Prostate gland (tissue), 2 donors: ENCODE measurements at places on chromosomes 5 and 9. TPM values are rescaled to one million over a fixed set of nuclear protein-coding genes. Genes with fewer than 3 reads are reported as not detected.

GRCh38 chr9:5708414-5708813 is 79.5 kb downstream of the RIC1 start:
- no peak overlapping the region for H3K27ac ChIP-seq
- no peaks in the 10 kb centered on the region for H3K36me3 ChIP-seq
- H3K4me3 ChIP-seq, result no peak overlapping the region
- no peaks in the 10 kb centered on the region for H3K27me3 ChIP-seq
- H3K4me1 ChIP-seq, result no peaks in the 10 kb centered on the region
- DNase-seq, result no peak

DNA sequence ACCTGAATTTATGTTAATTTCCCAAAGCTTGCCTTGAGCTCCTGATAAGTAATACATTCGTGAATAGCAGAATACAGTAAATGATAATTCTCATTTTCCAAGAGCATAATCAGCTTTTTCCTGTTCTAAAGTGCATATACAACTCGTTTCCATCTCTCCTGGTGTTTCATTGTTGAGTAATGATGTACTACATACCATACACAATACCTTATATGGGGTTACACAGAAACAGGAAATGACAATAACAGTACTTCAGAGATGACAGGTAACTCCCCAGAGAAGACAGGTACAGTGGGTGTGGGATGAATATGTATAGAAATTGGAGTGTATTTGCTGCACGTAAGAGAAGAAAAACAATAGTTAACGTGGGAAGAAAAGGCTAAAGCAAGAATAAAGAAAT is 287.1 kb downstream of the TENT4A start:
- no peaks in the 10 kb centered on the region for H3K36me3 ChIP-seq
- no peaks in the 10 kb centered on the region for H3K4me1 ChIP-seq
- DNase-seq, result no peak
- H3K27me3 ChIP-seq, result no peaks in the 10 kb centered on the region

Gene SVEP1
- total RNA-seq, result 2.7 TPM

DNA sequence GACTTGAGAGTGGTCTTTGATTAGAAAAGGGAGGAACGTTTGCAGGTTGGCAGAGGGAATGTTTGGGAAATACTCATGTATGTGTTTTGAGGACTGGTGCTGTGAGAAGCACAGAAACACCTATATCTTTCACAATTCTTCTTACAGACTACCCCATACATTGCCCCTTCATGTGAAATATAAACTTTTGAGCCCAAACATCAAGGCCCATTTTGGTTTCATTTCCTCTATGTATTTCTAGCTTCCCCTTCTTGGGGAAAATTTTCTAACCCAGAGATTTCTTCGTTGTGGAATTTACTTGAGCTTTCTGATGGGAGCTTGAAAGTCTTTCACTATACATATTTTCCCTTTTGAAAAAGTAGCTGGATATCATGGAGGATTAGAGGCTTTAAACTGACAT is 67.6 kb downstream of the FYB1 start:
- no peaks in the 10 kb centered on the region for H3K36me3 ChIP-seq
- H3K27me3 ChIP-seq, result no peaks in the 10 kb centered on the region
- no peak for DNase-seq

- no peak for DNase-seq
- H3K36me3 ChIP-seq, result no peaks in the 10 kb centered on the region
- H3K27ac ChIP-seq, result no peak overlapping the region
- no peaks in the 10 kb centered on the region for H3K4me1 ChIP-seq
- H3K27me3 ChIP-seq, result no peaks in the 10 kb centered on the region
Measured at GRCh38 chr5:34045023-34045422, 2.0 kb upstream of the C1QTNF3 start.

DNA sequence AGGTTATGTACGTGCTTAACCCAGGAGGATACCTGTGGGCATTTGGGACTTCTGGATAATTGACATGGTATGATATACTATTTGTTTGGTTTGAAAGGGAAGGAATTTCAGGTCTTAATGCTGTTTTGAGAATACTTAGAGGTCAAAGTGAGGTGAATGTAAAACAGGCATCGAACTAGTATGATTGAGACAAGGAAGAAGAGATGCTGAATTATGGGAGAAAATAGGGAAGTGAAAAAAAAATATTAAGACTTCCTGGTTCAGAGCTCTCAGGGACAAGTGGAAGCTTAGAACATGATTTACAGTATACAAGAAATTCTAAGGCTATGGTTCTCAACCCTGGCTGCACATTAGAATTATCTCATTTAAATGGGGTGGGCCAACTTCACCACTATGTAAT is 115.3 kb downstream of the CD180 start:
- H3K4me1 ChIP-seq, result no peaks in the 10 kb centered on the region
- H3K4me3 ChIP-seq, result no peak overlapping the region
- no peaks in the 10 kb centered on the region for H3K36me3 ChIP-seq
- DNase-seq, result no peak
- H3K27me3 ChIP-seq, result no peaks in the 10 kb centered on the region
- H3K27ac ChIP-seq, result no peak overlapping the region

DNA sequence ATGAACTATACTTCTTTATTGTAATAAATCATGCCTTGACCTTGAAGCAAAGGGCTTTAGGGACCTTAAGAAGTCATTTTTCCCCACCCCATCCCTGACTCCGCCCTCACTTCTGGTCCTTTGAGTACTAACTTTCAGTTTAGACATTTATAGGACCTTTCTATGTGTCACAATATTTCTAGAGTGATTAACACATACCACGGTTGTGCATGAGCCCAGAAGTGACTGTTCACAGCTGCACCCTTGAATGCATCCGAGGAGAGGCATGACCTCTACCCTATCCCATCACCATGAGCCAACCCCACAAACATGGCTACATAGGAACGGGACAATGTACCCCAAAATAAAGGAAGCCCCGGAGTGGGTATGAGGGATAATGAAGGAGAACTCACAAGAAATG is 160.3 kb downstream of the HSD17B3 start:
- H3K4me1 ChIP-seq, result peaks cover 30% of the 10 kb centered on the region
- peak overlapping the region; percentile 86 for H3K27ac ChIP-seq
- H3K27me3 ChIP-seq, result no peaks in the 10 kb centered on the region

- H3K36me3 ChIP-seq, result no peaks in the 10 kb centered on the region
- H3K27me3 ChIP-seq, result no peaks in the 10 kb centered on the region
- H3K4me3 ChIP-seq, result no peak overlapping the region
- no peak overlapping the region for H3K27ac ChIP-seq
Measured at GRCh38 chr5:143657647-143658285, 154.2 kb upstream of the HMHB1 start.

DNA sequence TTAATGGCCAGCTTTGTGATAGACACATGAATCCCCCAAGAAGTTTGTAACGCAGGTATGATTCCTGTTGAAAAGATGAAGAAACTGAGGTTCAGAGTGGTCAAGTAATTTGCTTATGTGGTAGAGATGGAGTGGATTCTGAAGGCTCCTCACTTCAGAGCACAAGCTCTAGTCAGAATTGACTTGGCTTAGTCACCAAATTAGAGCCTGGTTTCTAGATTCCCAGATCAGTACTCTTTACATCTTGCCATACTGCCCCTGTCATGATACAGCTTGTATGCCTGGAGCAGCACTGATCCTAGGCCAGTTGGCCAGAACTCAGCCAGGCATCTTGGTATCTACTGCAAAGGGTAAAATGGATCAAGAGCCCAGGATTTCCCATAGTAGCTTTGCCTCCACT is 284.4 kb upstream of the RFX3 start:
- DNase-seq, result no peak
- H3K4me1 ChIP-seq, result no peaks in the 10 kb centered on the region
- H3K36me3 ChIP-seq, result no peaks in the 10 kb centered on the region
- H3K27ac ChIP-seq, result no peak overlapping the region
- no peaks in the 10 kb centered on the region for H3K27me3 ChIP-seq
